CD8-positive, alpha-beta memory T cell (primary cell): ENCODE measurements at places on chromosomes 12 and 14.

DNA sequence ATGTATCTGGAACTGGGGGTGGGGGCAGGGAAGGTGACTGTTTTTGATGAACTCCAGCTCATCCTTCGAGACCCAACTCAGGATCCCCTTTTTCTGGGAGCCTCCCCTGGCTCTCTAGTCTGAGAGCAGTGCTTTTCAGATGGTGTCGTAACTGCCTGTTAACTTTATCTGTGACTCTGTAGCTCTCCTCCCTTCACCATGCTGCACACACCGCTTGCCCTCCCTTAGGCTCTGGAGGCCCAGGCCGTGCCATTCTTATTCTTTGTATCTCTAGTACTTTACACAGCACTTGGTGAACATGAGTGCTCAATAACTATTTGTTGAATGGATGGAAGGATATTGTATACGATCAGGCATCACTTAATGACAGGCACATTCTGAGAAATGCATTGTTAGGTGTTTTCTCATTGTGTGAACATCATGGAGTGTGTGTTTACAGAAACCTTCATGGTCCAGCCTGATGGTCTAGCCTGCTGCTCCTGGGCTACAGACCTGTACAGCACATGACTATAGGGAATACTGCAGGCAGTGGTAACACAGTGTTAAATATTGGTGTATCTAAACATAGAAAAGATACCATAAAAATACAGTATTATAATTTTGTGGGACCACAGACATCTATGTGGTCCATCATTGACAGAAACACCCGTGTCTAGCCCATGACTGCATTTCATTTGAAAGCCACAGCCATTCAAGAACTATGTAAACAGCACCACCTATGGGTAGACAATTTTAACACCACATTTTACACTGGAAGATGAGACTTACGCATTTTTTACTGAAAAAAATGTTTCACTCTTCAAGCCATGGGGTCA, 91.8 kb downstream of the EML1 start:
- DNase-seq = peak; percentile 50

- peak; percentile 31 for DNase-seq
These were observed 92.1 kb downstream of the NINJ2 start for GRCh38 chr12:570921-571794.

GRCh38 chr14:78228702-78229327, 58.6 kb downstream of the NRXN3 start:
- DNase-seq = no peak

DNA sequence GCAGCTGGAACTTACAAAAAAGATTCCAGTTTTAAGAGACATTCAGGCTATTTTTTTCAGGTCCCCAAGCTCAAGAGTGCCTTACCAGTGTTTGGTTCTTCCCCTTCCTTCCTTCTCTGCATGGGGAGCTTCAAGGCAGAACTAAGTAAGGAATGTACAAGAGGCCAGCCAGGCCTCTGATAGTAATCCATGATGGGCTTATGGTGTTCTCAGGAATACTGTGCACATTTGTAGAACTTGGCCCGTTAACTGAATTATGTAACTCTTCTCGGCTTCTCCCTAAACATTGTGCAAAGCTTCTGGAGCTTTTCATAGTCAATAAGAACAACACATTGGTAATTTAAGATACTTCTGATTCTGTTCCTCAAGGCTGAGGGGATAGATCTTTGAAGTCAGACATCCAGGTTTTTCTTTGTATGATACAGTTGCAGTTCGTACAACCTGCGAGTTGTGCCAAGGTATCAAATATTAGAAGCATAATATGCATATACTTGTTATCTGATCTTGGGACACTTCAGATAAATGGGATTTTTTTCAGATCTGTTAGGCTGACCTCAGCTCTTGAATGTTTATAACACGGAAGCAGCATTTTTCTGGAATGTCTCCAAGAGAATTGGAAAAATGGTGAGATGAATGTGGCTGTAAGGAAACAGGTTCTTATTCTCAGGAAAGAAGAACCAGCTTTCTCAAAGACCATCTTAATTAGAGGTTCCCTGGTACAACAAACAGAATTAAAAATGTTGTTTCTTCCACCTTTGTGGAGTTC, 148.6 kb downstream of the ANO4 start:
- DNase-seq = no peak

DNA sequence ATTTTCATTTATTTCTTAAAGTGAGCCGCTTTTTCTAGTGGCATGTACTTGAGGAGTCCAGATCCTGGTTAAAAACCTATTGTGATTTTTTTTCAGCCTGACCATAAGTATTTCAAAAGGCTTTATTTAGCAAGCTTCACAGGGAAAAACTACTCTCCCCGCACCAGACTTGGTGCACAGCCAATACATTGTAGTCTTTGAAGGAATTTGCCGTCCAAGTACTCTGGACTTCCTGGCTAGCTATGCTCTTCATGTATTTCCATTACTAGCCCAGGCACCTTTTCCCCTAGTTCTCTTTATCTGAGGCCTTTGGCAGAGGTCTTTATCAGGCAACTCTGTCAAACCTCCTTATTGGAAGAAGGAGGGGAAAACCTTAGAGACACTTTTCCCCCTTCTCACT, 234.7 kb downstream of the CCDC91 start:
- no peak for DNase-seq

DNA sequence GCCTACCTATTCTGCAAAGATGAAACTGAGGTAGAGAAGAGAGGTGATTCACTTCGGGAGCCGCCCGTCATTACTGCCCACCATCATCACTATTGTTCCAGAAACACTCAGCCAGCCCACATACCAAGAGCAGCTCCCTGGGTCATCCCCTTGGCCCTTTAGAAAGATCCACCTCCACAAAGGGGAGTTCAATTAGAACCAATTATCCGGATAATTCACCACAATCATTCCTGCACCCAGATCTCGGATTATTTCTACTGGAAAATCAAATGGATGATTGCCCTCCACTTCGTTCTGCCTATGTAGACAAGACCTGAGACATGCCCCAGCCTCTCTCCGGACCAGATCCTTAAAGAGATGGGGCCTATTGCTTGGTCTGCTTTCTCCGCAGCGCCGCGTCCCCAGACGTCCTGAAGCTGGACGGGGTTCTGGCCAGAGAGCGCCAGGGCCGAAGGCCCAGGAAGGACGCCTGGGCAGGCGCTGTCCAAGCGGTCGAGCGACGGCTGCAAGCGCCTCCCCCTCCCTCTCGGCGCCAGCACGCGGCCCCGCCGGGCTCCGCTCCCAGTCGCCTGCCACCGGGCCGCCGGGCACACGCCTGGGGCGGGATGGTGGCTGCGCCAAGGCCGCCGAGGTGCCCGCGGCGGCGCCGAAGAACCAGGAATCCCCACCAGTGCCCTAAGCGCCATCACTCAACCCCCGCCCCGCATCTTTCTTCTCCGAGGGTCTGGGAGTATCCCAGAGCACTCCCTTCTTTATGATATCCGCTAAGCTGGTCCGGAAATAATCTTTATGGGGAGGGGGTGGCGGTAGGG, 1.3 kb upstream of the ASCL1 start:
- DNase-seq = no peak

- peak; percentile 54 for DNase-seq
These were observed 19.6 kb upstream of the ATP5MC2 start for GRCh38 chr12:53695152-53696145.

- no peak for DNase-seq
These were observed 115.4 kb downstream of the ETV6 start for GRCh38 chr12:11764837-11765236.

DNA sequence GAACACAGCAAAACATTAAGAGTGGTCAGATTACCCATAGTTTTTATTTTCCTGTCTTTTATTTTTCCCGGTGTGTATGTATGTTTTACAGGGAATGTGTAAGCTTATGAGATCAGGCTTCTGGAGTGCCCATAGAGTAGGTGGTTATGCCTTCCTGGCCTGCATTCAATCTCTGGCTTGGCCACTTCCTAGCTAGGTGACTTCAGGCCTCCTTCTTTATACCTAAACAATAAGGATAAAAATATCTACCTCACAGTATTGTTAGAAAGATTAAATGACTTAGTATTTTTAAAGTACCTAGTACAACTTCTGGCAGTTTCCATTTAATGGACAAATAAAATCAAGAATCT, 42.4 kb downstream of the ITPR2 start:
- no peak for DNase-seq

- DNase-seq = no peak
These were observed 185.1 kb downstream of the C12orf42 start for GRCh38 chr12:103310546-103311270.

- no peak for DNase-seq
These were observed 46.3 kb upstream of the IGF1 start for GRCh38 chr12:102526656-102527055.

DNA sequence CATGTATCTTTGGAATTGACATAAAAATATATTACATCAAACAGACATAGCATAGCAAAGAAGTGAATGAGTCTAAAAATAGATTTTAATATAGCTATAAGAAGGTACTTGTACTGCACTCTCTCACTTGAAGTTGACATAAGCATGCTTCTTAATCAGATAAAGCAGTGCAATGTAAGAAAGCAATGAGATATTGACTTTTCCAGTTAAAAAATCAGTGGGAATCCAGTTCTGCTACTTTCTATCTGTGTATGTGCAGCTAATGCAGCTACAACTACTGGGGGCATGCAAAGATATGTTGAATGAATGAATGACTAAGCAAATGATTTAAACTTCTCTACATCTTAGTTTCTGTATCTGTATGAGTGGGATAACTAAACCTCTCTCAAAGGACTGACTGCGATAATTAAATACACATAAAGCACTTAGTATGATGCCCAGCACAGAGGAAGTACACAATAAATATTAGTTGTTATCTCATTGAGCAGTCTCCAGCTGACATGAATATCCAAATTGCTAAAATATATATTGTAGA, 10.3 kb downstream of the WASHC3 start:
- DNase-seq = no peak

- no peak for DNase-seq
These were observed 99.2 kb upstream of the PWP1 start for GRCh38 chr12:107586256-107586970.

DNA sequence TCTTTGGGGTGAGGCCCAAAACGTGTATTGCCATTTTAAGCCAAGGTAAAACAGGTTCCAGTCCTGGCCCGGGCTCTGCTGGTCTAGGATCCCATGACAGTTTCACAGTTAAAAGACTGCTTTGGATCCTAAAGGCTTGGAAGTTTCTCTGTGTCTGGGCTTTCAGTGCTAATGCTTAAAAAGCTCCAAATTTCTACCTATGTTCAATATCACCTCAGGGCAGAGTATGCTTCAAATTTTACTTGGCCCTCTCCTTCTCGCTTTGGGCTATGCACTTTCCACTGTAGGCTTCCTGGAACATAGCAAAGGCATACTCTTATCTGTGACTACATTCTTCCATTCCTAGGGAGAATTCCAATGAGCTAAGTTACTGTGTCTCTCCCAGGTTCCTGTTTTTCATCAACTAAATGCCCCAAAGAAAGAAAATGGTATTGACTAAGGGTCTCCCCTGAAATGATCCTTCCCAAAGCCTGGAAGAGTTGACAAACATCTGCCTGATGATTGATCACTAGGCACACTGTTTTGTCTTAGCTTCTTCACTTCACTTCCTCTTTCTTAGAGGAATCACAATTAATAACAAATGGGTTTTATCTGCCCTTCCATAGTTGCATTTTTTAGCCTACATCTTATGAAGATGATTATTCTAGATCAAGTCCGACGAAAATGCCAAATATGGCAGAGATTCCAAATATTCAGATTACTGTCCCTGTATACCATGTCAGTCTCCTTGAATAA, 79.4 kb downstream of the TMTC2 start:
- no peak for DNase-seq

GRCh38 chr12:26029736-26030022, 71.2 kb downstream of the RASSF8 start:
- no peak for DNase-seq

GRCh38 chr14:63692310-63693020, 35.4 kb downstream of the SGPP1 start:
- DNase-seq = no peak

DNA sequence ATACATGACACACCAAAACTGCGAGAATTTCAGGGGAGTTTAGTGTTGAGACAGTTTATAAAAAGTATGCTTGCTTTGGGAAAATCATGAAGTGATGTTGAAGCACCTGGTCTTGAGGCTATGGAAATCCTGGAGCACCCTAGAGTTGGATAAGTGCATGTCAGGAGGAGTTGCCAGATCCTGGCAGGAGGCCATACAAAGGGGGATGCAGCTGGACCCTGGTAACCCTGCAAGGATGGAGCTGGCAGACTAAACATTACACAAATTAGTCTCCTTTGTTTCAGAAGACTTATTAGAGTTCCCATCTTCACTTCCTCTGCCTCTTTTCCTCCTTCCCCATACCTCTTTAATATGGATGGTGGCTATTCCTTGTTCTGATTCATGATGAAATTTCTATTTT, 907.0 kb downstream of the BCL11B start:
- no peak for DNase-seq

DNA sequence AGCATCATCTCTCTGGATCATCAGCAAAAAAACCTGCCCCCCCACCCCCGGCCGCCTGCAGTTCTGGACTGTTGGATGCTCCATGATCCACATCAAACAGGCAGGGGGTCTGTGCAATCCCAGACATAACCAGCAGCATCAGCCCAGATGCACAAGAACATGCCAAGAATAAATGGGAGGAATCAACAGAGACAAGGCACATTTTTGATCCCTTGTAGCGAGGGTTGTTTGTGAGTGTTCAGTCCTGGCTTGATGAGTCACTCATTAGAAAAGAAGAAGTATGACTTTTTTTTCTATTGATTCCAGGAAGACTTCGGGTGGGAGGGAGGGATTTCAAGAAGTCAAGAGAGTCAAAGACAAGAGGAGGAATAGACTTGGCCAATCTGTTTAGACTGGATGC, 244.2 kb downstream of the KSR2 start:
- no peak for DNase-seq

GRCh38 chr12:13362260-13362841, 165.8 kb downstream of the EMP1 start:
- DNase-seq = no peak

DNA sequence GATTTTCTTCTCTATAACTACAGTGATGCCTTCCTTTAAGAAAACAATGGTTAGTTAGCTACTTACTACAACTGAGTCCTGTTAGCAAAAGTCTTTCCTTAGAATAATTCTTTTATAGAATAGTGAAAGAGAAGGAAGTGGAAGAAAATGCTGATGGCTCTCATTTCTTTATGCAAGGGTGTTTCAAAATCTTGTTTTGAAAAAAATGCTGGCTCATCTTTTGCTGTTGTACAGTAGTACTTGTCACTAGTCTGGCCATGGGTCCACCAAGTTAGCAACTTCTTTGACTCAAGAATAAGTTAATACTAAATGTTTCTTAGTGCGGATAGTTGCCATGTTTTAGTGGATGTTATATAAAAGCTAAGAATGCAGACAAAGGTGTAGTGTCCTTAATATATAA, 225.4 kb downstream of the PTPRO start:
- DNase-seq = no peak

- no peak for DNase-seq
These were observed 446.7 kb downstream of the GLT1D1 start for GRCh38 chr12:129300011-129300410.

GRCh38 chr12:51390891-51391282, 319 bp downstream of the GALNT6 start:
- DNase-seq = no peak

DNA sequence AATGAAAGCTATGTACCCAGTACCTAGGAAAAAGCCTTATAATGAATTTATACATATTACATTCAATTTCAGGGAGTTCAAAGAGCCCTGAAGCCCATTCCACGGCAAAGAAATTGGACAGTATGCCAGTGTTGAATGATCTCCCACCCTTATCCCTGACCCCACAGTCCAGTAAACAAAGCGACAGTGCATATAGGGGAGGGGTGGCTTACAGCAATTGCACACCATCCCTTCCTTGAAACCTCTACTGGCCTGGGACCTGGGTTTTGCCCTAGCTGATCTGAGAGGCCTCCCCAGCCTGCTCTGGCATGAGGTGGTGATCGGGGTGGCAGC, 17.3 kb upstream of the RND1 start:
- DNase-seq = no peak

- DNase-seq = no peak
These were observed 22.9 kb upstream of the CCND2 start for GRCh38 chr12:4250691-4251090.
